Suprapubic skin (tissue), 4 donors: ENCODE measurements at places on chromosomes 16 and 17. TPM values are rescaled to one million over a fixed set of nuclear protein-coding genes. Genes with fewer than 3 reads are reported as not detected.

- no peaks in the 10 kb centered on the region for H3K27me3 ChIP-seq
- no peak for DNase-seq
- H3K4me3 ChIP-seq: no peak overlapping the region
- H3K27ac ChIP-seq: no peak overlapping the region
These were observed 492.0 kb upstream of the ERCC4 start for GRCh38 chr16:13427943-13428342.

DNA sequence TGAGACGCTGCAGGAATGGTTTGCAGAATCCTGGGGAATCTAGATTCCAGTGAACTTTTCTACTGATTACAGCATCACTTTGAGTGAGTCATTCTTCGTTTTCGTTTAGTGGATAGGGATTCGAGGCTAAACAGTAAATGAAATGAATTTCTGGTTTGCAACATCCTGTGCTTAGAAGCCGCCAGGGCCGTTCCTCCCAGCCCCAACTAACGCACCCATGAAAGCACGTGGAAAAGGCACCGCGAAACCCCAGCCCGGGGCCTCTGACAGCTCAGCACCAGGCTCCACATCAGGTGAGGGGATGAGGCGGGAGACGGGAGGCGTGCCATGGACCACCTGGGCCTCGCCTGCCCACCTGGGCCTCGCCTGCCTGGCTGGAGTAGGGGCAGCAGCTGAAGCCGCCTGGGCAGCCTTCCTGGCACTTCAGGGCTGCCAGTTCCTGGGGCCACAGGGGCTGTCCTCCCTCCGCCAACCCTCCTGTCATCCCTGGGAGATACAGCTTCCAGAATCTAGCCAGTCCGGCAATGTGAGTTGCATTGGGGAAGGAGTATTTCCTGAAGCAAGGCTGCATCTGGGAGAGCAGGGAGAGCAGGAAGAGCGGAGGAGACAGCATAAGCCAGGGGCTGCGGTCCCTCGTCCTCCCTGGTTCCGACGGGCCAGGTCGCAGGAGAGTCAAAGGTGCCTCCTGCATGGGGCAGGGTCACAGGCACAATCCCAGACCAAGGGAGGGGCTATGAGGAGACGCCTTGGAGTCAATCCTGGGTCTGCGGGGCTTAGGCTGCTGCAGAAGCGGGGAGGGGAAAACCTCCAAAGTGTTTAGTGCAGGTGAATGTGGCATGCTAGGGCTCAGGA, 78.4 kb downstream of the RPH3AL start:
- H3K27ac ChIP-seq: no peak overlapping the region
- no peaks in the 10 kb centered on the region for H3K27me3 ChIP-seq
- no peaks in the 10 kb centered on the region for H3K4me1 ChIP-seq
- no peak overlapping the region for H3K4me3 ChIP-seq
- no peaks in the 10 kb centered on the region for H3K36me3 ChIP-seq

KRT36 gene
- 3.9 TPM for total RNA-seq

GRCh38 chr16:77191259-77191969, 424 bp downstream of the MON1B start:
- peaks cover 23% of the 10 kb centered on the region for H3K4me1 ChIP-seq
- no peak for DNase-seq
- peak overlapping the region; percentile 98 for H3K27ac ChIP-seq
- no peaks in the 10 kb centered on the region for H3K27me3 ChIP-seq

DNA sequence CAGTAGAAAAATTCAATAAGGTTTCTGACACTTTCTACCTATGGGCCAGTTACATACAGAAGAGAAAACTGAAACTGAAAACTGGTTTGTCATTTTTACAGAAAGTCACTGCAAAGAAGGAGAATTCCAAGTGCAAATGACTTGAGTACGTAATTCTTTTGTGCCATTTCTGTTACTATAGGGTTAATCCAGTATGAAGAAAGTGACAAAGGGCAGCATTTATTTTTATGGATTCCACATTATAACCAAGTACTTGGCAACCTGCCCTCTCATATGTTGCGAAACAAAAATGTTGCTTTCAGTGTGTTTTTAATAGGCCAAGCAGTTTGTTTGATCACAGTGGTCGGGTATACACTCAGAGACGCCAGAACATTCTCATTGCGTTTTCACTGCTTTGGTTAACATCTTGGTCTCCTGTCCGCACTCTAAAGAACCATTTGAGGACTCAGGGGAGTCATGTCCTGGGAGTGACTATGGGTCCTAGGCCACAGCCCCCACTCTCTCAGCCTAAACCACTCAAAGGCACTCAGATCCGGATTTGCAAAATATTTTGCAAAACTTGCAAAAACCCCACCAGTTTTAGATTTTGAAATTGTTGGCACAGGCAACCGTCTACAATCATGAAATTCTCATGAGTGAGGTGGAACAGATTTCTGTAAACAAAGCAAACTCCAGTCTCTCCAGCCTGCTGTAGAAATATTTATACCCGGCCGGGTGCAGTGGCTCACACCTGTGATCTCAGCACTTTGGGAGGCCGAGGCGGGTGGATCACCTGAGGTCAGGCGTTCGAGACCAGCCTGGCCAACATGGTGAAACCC, 15.4 kb upstream of the HELZ start:
- no peaks in the 10 kb centered on the region for H3K27me3 ChIP-seq
- H3K36me3 ChIP-seq: no peaks in the 10 kb centered on the region
- H3K4me1 ChIP-seq: peaks cover 14% of the 10 kb centered on the region
- H3K27ac ChIP-seq: peak overlapping the region; percentile 48
- DNase-seq: peak; percentile 65

- no peak overlapping the region for H3K27ac ChIP-seq
- H3K4me3 ChIP-seq: no peak overlapping the region
- DNase-seq: no peak
These were observed 38.6 kb upstream of the ZCCHC14 start for GRCh38 chr16:87531418-87531817.

PRAC2 gene
- total RNA-seq: not detected

ABCC11 gene
- total RNA-seq: 0.13 TPM

GRCh38 chr17:29549177-29549923, 17.5 kb downstream of the ABHD15 start:
- H3K4me3 ChIP-seq: no peak overlapping the region
- peaks cover 4% of the 10 kb centered on the region for H3K36me3 ChIP-seq
- peaks cover 5% of the 10 kb centered on the region for H3K4me1 ChIP-seq
- no peak for DNase-seq

DNA sequence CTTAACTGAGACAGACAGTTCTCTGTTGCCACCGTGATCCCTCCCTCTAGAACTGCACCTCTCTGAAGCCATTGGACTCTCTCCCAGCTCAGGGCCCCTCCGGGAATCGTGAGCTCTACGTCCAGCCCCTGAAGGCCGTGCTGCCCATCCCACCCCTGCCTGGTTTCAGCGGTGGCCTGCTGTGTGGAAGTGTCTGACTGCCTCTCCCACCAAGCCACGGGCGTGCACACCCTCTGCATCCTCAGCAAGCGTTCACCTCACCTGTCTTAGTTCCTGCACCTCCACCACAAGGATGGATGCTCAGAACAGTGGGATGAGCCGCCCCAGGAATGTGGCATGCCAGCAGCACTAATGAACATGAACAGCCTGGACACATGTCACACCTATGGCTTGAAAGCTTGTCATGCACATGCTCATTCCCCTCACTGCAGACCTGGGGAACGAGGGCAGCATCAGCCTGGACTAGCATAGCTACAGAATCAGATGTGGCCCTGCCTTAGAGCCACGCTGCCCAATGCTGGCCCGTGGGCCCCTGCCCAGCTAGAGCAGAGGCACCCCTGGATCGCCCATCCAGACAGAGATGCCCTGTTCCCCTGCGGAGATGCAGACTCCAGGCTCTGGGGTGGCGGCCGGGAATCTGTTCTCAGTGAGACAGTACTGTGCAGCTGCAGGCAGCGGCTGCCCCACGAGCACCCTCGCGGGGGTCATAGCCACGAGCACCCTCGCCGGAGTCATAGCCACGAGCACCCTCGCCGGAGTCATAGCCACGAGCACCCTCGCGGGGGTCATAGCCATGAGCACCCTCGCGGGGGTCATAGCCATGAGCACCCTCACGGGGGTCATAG, 73.7 kb upstream of the CHMP6 start:
- no peak for DNase-seq
- no peaks in the 10 kb centered on the region for H3K4me1 ChIP-seq
- H3K36me3 ChIP-seq: peaks cover 41% of the 10 kb centered on the region
- no peak overlapping the region for H3K4me3 ChIP-seq

DNA sequence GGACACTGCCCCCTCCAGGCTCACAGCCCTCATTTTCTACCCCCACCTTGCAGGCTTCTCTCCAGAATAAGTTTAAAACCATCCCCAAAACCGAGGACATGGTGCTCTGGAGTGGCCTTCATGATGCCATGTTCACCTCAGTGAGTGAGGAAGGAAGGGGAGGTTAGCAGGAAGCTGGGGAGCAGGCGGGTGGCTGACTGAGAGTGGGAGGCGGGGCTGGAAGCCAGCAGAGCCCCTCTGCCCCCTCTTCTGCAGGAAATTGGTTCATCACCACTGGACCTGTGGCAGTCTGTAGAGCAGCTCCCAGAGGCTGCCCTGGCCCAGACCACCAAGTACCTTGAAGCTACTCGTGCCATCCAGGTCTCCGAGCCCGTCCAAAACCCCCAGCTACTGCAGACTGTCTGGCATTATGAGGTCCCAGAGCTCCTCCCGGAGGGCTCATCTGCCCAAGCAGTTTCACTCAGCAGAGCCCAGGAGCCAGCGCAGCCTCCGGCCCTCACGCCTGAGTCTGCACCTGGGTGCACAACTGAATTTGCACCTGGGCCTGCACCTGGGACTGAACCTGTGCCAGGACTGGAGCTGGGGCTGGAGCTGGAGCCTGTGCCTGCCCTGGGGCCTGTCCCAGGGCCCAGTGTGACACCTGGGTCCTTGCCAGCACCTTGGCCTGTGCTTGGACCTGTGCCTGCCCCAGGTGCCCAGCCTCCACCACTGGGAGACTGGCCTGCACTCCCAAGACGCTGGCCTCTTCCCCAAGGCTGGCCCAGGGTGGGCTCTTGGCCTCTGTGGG, 19.0 kb downstream of the C16orf96 start:
- no peaks in the 10 kb centered on the region for H3K4me1 ChIP-seq
- DNase-seq: no peak
- no peaks in the 10 kb centered on the region for H3K36me3 ChIP-seq
- peaks cover 2% of the 10 kb centered on the region for H3K27me3 ChIP-seq
- no peak overlapping the region for H3K27ac ChIP-seq
- H3K4me3 ChIP-seq: no peak overlapping the region

ADAP2 gene
- total RNA-seq: 13.4 TPM

- H3K4me3 ChIP-seq: no peak overlapping the region
- no peak for DNase-seq
- H3K27ac ChIP-seq: no peak overlapping the region
- peaks cover 4% of the 10 kb centered on the region for H3K27me3 ChIP-seq
- no peaks in the 10 kb centered on the region for H3K36me3 ChIP-seq
- H3K4me1 ChIP-seq: no peaks in the 10 kb centered on the region
These were observed 20.1 kb upstream of the MLYCD start for GRCh38 chr16:83878838-83879237.

DNA sequence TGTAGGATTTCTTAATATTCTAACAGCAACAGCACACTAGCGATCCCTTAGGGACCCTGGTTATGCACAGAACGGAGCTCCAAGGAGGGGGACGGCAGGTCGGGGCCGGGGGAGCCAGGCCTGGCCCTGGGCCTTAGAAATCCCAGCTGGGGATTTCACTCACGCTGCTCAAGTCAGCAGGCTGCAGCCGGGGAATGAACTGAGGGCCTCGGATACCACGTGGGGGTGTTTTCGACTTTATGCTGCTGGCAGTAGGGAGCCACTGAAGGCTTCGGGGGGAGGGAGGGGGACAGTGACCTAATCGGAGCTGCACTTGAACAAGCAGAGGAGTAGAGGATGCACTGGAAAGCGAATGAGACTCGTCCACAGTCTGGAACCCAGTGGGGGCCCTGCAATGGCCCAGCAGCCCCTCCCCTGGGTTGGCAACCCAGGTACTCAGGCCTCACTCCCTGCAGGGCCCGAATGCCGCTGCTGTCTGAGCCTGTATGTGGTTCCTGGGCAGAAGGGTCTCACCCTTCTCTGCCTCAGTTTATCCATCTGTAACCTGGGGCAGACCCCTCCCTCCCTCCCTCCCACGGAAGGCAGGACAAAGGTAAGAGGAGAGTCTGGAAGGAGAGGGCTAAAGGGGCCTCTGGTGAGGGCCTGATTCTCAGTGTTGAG, 53.7 kb downstream of the RPH3AL start:
- peaks cover 2% of the 10 kb centered on the region for H3K27me3 ChIP-seq
- no peak overlapping the region for H3K27ac ChIP-seq
- H3K4me3 ChIP-seq: no peak overlapping the region
- DNase-seq: no peak
- peaks cover 4% of the 10 kb centered on the region for H3K36me3 ChIP-seq

KIF2B gene
- total RNA-seq: not detected

GRCh38 chr16:2715519-2715918, 4.5 kb downstream of the PRSS27 start:
- H3K4me3 ChIP-seq: peak overlapping the region; percentile 24
- DNase-seq: no peak
- H3K4me1 ChIP-seq: peaks cover 29% of the 10 kb centered on the region
- H3K27me3 ChIP-seq: peaks cover 3% of the 10 kb centered on the region

NAGS gene
- total RNA-seq: 0.73 TPM

- H3K27me3 ChIP-seq: no peaks in the 10 kb centered on the region
- H3K27ac ChIP-seq: no peak overlapping the region
- no peaks in the 10 kb centered on the region for H3K4me1 ChIP-seq
- DNase-seq: no peak
- H3K4me3 ChIP-seq: no peak overlapping the region
These were observed 249.5 kb downstream of the CA10 start for GRCh38 chr17:51908841-51909537.

DNA sequence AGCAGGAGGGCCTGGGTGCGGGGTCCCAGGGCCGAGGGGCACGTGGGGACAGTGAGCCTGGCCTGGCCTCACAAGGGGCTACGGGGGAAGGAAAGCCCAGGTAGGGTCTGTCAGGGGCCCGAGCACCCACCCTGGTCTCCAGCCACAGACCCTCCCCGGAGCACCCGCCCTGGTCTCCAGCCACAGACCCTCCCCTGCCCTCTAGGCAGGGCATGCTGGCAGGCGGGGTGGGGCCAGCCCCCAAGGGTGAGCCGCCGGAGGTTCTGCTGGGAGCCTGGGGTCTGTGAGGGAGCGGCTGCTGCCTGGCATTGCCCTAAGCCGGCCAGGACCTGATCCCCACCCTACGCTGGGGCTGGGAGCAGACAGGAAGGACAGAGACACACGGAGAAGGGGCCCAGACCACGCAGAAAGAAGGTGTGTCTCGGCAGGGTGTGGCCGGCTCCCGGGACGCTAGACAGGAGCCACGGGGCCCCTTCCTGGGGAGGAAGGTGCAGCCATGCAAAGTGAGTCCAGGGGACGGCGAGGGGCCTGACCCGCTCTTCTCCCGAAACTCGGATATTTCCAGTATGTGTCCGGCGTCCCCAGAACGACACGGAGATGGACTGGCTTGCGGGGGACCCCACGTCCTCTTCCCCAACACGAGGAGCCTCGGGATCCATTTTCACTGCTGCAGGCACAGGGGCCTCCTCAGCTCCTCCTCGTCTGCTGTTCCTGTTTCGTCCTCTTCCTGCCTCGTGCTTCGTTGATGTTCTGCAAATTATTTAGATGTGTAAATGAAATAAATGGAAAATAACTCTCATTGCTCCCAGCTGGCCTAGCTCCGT, 15.5 kb downstream of the UTS2R start:
- peaks cover 35% of the 10 kb centered on the region for H3K4me1 ChIP-seq
- H3K27me3 ChIP-seq: peaks cover 45% of the 10 kb centered on the region
- H3K27ac ChIP-seq: no peak overlapping the region
- H3K36me3 ChIP-seq: peaks cover 8% of the 10 kb centered on the region
- no peak overlapping the region for H3K4me3 ChIP-seq
